ENCODE measurements at places on chromosomes 16 and 17. TPM values are rescaled to one million over a fixed set of nuclear protein-coding genes. Genes with fewer than 3 reads are reported as not detected.
A peak's percentile ranks its signal among the peaks of the same experiment; 100 is the strongest.

DNA sequence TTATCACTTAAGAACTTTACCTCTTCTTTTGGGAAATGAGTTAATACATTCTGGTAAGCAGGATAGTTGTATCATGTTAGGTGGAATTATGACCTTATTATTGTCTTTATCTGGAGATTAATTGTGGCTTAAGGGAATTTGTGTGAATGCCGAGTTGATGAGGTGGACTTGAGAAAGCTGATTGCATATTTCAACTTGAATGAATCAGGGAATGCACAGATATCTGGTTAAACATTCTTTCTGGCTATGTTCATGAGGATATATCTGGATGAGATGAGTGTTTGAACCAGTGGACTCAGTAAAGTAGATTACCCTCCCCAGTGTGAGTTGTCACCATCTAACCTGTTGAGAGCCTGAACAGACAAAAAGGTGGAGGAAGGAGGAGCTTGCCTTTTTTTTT, 326.1 kb upstream of the GOT2 start:
- peak; percentile 50 for DNase-seq

- DNase-seq: no peak
These were observed 12.4 kb upstream of the TIMP2 start for GRCh38 chr17:78937561-78937960.

DNA sequence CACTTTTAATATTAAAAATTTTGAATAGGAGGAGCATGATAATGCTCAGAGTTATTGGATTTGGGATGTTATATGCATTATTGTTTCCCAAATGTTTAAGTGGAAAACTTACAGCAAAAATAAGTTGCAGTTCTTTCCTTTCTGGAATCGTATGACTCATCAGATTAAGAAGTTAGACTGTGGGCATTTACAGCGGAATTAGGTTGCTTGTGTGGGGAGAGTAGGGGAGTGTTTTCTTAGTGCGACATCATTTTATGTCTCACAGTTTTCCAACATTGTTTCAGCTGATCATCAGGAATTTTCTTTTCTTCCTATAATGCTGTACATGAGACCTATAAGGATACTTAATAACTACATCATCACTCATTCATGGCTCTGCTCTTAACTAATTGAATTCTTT, 1631.8 kb downstream of the CDH8 start:
- no peak for DNase-seq

DNA sequence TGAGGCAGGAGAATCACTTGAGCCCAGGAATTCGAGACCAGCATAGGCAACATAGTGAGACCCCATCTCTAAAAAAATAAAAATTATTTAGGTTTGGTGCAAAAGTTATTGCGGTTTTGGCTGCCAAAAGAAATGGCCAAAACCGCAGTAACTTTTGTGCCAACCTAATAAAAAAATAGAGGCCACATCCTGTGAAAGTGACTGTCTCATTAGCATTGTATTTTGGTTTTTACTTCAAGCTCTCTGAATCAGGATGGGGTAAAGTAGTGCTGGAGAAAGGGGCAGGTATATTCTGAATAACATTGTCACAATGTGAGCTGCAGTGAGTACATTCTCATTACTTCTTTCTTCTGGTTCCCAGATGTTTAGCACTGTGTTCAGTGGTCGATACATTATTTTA, 36.0 kb downstream of the ATP6V0A1 start:
- no peak for DNase-seq

DNA sequence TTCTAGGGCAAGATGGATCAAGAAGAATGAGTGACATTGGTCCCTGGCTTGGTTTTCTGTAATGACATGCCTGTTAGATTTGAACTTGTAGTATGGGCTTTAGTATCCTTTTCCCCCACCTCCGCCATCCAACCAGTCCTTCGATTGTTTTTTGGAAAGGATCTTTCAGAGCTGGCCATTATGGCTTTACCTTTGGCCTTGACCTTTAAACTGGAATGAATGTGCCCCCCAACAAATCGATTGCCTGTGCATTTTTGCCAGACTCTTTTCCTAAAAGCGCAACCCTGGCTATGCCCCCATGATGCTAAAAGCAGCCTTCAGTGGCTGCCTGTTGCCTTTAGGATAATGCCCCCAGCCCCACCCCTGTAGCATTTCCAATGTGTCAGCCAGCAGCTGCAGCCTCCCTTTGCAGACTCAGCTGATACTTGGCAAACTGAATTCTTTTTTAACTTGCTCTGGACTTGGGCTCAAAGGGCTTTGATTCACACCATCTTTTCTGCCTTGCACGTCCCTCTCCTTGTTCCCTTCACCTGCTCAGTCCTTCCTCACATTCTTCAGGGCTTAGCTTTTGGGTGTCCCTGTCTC, 4.0 kb downstream of the GPRC5C start:
- no peak for DNase-seq

DNA sequence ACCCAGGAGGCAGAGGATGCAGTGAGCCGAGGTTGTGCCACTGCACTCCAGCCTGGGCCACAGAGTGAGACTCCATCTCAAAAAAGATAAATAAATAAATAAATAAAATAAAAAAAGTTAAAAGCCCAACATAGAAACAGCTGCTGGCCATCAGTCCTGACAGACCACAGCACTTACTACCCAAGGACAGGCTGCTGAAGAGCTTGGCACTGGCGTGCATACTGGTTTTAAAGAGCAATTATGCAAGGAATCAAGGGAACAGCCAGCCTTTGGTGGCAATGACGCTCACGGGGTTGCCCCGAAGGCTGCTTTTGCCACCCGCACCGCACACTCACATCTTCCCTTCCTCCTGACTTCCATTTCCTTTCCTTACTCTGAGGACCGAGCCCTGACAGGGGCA, 4.2 kb downstream of the PLD6 start:
- DNase-seq: no peak

HS3ST3A1 gene
- total RNA-seq: 139 TPM

PRR14 gene
- 13.7 TPM for total RNA-seq

KRTAP4-11 gene
- total RNA-seq: not detected
